ENCODE measurements at places on chromosomes 12 and 14.

DNA sequence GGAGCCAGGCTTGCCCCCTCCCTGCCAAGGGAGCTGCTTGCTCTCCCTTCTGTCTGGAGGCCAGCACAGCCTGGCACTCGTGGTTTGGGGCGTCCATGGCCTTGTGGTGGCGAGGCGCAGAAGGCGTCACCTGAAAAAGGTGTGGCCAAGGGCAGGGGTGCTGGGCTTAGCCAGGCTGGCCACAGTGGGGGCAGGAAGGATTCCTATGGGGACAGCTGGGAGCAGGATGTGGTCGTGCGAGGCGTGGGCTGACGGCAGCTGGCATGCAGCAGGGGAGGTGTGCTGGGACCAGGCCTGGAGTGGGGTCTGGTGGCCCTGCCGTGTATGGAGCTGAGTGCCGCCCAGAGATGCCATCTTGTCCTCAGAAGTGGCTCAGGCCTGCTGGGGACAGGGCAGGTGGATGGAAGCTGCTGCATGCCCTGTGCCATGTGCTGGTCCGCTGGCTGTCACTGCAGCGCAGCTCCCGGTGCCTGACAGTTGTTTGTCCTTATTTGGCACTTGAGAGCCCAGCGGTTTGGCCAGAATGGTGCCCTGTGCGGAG, 30.0 kb downstream of the SH2B3 start:
- DNase-seq: no peak
- H3K27ac ChIP-seq: no peak overlapping the region
- H3K27me3 ChIP-seq: no peaks in the 10 kb centered on the region
- H3K4me3 ChIP-seq: no peak overlapping the region
- no peaks in the 10 kb centered on the region for H3K36me3 ChIP-seq
- H3K4me1 ChIP-seq: peaks cover 29% of the 10 kb centered on the region

DNA sequence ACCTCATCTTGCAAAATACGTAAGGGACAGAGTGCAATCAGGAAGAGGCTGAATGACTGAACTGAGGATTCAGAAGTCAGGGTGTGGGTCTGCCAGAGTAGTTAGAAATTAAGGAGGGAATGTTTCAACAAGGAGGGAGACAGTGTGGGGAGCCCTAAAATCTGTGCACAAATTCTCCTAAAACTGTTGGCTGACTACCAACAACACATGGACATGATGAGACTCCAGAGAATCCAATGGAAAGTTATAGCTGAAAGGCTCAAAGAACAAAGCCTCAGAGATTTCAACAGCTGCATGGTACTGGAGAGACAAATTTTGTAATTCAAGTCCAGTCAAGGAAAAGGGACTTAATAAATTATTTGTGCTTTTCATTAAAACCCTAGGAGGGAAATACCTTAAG, 36.1 kb upstream of the NEDD1 start:
- H3K4me3 ChIP-seq: no peak overlapping the region
- no peak for DNase-seq
- no peaks in the 10 kb centered on the region for H3K36me3 ChIP-seq
- H3K27ac ChIP-seq: no peak overlapping the region
- no peaks in the 10 kb centered on the region for H3K4me1 ChIP-seq

DNA sequence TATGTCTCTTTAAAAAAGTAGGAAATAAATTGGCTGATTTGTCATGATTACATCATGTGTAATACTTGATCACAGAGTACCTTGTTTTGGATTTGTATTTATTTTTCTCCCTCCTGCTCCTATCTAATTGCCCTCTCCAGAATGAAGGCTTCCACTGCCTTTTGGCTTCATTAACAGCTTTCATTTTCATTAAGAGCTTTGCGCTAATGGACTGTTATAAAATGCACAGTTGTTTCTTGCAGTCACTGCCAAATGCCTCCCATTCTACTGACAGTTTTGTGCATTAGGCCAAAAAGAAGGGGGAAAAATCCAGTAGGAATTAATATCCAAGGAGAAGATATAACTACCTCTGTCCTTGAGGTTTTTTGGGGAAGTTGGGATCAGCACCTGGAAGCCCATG, 159.2 kb downstream of the NRXN3 start:
- no peaks in the 10 kb centered on the region for H3K36me3 ChIP-seq
- no peaks in the 10 kb centered on the region for H3K27me3 ChIP-seq
- no peak for DNase-seq
- H3K27ac ChIP-seq: no peak overlapping the region

- no peaks in the 10 kb centered on the region for H3K27me3 ChIP-seq
- peak overlapping the region; percentile 17 for H3K27ac ChIP-seq
- peak overlapping the region; percentile 10 for H3K4me3 ChIP-seq
- H3K4me1 ChIP-seq: peaks cover 18% of the 10 kb centered on the region
- H3K36me3 ChIP-seq: no peaks in the 10 kb centered on the region
- peak; percentile 74 for DNase-seq
Observed at GRCh38 chr12:9731797-9732196, 1.1 kb downstream of the CLECL1 start.

DNA sequence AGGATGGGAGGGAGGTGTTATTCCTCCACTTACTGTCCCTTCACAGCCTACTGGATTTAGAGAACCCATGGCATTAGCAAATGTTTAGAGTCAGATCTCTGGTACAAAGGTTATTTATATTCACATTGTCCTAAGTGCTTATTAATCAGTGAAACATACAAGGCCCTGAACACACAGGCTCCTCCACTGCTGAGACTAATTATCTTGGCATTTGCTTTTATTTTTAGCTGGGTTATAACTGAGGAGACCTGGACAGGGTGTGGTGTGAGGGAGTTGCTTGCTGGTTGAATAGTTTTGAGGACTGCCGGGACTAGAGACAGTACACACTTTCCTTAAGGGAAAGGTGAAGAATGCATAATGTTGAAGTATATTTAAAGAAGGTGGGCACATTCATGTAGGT, 77.5 kb downstream of the FIGNL2 start:
- H3K27me3 ChIP-seq: no peaks in the 10 kb centered on the region
- DNase-seq: no peak
- no peak overlapping the region for H3K27ac ChIP-seq
- no peaks in the 10 kb centered on the region for H3K4me1 ChIP-seq
- H3K36me3 ChIP-seq: no peaks in the 10 kb centered on the region

DNA sequence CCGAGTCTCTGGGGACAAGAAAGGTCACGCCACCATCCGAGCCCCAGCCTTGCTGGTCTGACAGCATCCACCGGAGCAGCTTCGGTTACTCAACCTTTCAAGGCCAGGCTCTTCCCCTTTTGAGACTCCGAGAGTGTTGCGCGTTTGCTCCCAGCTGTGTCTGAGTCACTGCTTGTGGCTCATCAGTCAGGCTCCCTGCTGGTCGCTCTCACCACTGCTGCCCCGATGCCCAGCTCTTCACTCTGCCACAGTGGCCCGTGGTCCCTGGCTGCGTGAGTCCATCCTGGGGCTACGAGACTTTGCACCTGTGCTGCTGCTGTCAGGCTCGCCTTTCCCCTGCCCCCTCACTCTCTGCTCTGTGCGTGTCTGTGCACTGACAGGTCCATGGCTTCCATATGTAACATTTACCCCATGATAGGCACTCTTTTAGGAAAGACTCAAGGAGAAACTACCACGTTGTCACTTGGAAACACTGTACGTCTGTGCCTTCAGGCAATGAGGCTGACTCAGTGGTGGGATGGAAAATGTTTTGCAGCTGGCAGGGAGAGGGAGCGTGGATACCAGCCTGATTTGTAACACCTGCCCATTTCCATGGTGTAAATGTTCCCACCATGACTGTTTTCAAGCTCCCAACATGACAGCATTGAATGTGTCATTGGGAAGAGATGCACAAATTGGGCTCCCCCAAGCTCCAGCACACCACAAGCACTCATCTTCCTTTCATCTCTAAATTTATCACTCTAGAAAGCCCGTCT, 350.7 kb downstream of the TMEM132D start:
- H3K4me1 ChIP-seq: no peaks in the 10 kb centered on the region
- no peaks in the 10 kb centered on the region for H3K36me3 ChIP-seq
- no peak for DNase-seq
- no peaks in the 10 kb centered on the region for H3K27me3 ChIP-seq
- no peak overlapping the region for H3K27ac ChIP-seq

- H3K27ac ChIP-seq: peak overlapping the region; percentile 22
- no peak overlapping the region for H3K4me3 ChIP-seq
- H3K4me1 ChIP-seq: peaks cover 18% of the 10 kb centered on the region
Observed at GRCh38 chr12:57888409-57889157, 42.1 kb upstream of the CTDSP2 start.

GRCh38 chr12:7853557-7853956, 19.2 kb downstream of the SLC2A14 start:
- H3K36me3 ChIP-seq: no peaks in the 10 kb centered on the region
- no peaks in the 10 kb centered on the region for H3K27me3 ChIP-seq
- no peak overlapping the region for H3K27ac ChIP-seq
- no peak overlapping the region for H3K4me3 ChIP-seq

DNA sequence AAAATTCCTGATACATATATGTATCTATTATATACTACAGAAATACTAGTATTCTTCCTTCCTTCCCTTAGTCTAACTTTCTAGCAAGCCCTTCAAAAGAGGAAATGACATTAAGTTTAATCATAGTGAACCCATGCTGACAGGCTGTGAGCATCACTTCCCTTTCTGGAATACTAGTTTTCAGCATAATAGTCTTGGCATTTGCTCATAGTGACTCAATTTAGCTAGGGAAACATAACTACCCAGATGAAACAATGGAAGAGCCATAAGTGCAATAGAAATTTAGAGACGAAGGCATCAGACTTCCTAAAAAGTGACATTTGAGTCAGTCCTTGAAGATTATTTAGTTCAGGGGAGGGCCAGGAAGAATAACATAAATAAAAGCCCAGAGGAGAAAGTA, 184.5 kb upstream of the CRY1 start:
- H3K4me3 ChIP-seq: no peak overlapping the region
- H3K4me1 ChIP-seq: no peaks in the 10 kb centered on the region

DNA sequence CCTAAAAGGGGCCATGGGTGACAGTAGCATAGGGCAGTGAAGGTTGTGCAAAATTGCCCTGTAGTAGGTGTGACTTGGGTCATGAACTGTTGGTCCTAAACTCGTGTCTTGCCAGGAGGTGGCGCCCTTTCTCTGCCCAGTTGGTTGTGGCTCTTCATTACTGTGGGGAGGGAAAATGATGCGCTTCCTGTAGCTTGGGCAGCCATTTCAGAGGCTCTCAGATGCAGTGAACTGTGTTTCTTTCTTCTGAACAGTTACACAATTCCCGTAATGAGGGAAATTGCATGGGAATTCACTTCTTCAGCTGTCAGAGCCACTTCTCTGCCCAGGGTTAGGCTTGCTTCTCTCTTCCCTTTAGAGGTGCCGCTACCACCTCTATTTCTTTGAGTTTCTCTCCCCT, 148.1 kb upstream of the NRXN3 start:
- no peaks in the 10 kb centered on the region for H3K27me3 ChIP-seq
- H3K4me3 ChIP-seq: no peak overlapping the region
- H3K4me1 ChIP-seq: no peaks in the 10 kb centered on the region
- peak; percentile 63 for DNase-seq

DNA sequence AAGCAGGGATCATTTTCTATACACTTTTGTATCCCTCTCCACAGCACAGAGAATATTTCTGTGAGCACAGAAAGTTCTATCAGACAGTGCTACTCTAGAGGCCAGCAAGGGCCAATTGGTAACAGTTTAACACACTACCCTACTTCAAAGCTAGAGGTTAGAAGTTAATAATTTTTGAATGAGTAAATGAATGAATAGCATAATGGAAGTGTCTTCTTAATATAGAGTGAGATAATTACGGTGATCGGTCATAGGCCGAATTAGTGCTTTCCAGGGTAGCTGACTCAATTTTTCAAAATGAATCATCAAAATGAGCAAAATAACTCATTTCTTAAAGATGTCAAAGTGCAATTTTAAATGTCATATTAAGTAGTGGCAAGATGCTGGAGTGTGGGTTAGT, 67.0 kb upstream of the CCDC198 start:
- H3K36me3 ChIP-seq: no peaks in the 10 kb centered on the region
- H3K27ac ChIP-seq: no peak overlapping the region
- no peak for DNase-seq
- H3K4me3 ChIP-seq: no peak overlapping the region
- no peaks in the 10 kb centered on the region for H3K27me3 ChIP-seq

DNA sequence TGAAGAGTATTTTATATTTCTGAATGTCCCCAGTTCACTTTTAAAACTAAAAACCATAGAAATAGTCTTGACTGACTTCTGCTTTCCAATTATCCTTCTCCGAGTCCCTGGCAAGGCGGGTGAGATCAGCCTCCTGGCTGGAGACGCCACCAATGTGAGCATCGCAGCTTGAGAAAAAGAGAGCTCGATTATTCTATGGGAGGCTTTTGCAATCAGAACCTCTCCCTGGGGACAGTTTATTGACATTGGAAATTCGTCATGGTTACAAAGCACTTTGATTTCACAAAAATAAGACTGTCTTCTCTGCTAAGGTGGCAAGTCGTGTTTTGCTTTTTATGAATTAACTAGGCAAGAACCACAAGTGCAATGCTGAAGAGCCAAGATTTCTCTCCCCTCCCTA, 23.6 kb upstream of the GPHB5 start:
- no peak for DNase-seq
- H3K4me3 ChIP-seq: no peak overlapping the region
- no peaks in the 10 kb centered on the region for H3K36me3 ChIP-seq
- no peaks in the 10 kb centered on the region for H3K27me3 ChIP-seq
- H3K27ac ChIP-seq: no peak overlapping the region

GRCh38 chr14:62079038-62079437, 316.8 kb downstream of the SNAPC1 start:
- H3K4me3 ChIP-seq: no peak overlapping the region
- H3K27ac ChIP-seq: no peak overlapping the region
- peaks cover 7% of the 10 kb centered on the region for H3K4me1 ChIP-seq
- DNase-seq: no peak
- no peaks in the 10 kb centered on the region for H3K36me3 ChIP-seq
- no peaks in the 10 kb centered on the region for H3K27me3 ChIP-seq

DNA sequence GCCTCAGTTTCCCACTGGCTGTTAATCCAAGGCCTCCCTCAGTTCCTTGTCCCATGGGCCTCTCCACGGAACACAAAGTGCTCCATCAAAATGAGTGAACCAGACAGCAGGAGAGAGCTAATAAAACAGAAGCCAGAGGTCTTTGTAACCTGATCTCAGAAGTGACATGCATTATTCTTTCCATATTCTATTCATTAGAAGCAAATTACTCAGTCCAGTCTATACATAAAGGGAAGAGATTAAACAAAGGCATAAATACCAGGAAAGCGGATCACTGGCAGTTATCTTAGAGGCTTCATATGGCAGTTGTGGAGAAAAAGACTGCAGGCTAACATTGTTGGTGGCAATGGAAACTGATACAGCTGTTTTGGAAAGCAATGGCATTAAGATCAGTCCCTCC, 170.6 kb upstream of the GARIN6 start:
- no peaks in the 10 kb centered on the region for H3K4me1 ChIP-seq
- no peaks in the 10 kb centered on the region for H3K27me3 ChIP-seq
- no peak overlapping the region for H3K27ac ChIP-seq
- no peak for DNase-seq
- no peaks in the 10 kb centered on the region for H3K36me3 ChIP-seq

Measured in MM.1S (cell line).